ENCODE measurements at places on chromosomes 13 and 19.
A peak's percentile ranks its signal among the peaks of the same experiment; 100 is the strongest.

DNA sequence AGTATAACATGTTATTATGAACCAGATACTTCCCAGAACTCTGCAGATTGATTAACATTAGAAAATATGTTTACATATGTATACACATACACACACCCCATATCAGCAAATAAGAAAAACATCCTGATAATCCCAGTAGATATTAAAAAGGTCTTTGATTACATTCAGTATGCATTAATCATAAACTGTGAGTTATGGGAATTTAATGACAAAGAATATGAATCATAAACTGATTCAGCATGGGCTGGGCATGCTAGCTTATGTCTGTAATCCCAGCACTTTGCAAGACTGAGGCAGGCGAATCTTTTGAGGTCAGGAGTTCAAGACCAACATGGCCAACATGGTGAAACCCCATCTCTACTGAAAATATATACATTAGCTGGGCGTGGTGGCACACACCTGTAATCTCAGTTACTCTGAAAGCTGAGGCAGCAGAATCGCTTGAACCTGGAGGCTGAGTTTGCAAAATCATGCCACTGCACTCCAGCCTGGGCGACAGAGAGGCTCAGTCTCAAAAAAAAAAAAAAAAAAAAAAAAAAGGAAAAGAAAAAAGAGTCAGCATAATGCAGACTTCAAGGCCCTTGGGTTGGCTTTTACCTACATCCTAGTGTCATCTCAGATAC lies 581.9 kb upstream of the PRR20A start:
- DNase-seq = no peak

GRCh38 chr19:32829345-32829896 lies 40.1 kb downstream of the SLC7A9 start:
- no peak for DNase-seq

GRCh38 chr13:72726726-72727416 lies 558 bp downstream of the MZT1 start:
- no peak for DNase-seq

DNA sequence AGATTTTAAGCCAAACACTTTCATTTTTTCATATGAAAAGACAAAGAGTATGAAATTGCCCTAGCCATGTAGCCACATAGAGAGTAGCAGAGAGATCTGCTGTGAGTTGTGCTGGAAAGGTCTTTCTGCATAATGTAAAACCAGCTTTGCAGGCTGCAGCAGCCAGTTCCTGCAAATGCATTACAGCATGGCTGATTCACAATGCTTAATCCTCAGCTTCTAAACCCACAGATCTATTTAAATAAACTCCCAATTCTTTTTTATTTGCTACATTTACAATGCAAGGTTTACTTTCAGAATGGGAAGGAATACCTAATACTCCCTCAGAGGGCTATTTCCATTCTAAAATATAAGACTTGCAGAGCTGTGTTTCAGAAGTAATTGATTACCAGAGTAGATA lies 185.6 kb upstream of the STARD13 start:
- no peak for DNase-seq

- no peak for DNase-seq
Observed at GRCh38 chr13:106455190-106455589, 80.3 kb downstream of the EFNB2 start.

DNA sequence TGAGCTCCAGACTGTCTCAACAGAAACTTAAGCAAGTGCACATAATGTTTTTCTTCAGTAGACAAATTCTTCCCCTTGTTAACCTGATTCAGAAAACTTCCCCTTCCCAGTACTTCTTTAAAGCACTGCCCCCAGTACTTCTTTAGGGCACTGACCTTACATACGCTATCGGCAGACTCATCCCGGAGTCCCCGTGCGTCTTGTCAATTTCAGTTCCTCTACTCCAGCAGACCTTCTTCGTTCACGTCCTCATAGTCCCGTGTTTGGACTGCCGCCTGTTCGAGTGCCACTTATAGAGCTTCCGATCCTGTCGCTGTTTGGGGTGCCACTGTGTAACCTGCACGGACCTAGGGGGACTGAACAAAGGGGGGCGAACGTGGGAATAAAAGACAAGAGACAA lies 29.0 kb downstream of the ZNF627 start:
- no peak for DNase-seq

DNA sequence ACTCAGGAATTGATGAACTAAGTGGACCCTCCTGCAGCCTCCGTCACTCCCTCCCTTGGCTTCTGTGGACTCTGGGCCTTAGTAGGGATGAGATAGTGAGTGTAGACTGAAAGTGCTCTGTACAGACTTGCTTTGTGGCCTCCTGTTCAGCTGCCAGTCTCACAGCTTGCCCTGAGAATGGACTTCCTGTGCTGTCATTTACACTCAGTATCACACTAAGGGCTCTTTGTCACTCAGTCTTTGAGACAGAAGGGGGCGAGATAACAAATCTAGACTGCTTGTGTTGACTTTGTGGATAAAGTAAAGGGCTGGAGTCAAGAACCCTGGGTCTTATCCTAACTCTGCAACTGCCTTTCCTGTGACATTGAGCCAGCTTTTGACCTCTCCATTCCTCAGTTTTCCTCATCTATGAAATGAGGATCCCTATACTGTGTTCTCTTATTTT lies 21.0 kb upstream of the SPRY2 start:
- no peak for DNase-seq

GRCh38 chr19:44026622-44027021 lies 1.4 kb downstream of the ZNF222 start:
- DNase-seq = no peak

DNA sequence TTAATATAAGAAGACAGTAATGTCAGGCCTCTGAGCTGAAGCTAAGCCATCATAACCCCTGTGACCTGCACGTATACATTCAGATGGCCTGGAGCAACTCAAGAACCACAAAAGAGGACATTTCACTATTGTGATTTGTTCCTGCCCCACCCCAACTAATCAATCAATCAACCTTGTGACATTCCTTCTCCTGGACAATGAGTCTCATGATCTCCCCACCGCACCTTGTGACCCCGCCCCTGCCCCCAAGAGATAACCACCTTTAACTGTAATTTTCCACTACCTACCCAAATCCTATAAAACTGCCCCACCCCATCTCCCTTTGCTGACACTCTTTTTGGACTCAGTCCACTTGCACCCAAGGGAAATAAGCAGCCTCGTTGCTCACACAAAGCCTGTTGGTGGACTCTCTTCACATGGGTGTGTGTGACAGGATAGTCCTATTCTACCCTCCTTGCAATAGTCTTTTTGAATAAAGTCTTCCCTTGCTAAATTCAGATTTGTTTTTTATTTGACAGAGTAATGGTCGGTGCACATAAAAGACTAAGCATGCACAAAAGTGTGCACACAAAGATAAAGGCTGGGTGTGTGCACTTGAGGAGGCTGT lies 14.0 kb downstream of the CD70 start:
- no peak for DNase-seq

- DNase-seq = no peak
Observed at GRCh38 chr19:49374665-49375434, 11.2 kb downstream of the DKKL1 start.

GRCh38 chr13:40464337-40465014 lies 202.0 kb downstream of the FOXO1 start:
- DNase-seq = no peak

DNA sequence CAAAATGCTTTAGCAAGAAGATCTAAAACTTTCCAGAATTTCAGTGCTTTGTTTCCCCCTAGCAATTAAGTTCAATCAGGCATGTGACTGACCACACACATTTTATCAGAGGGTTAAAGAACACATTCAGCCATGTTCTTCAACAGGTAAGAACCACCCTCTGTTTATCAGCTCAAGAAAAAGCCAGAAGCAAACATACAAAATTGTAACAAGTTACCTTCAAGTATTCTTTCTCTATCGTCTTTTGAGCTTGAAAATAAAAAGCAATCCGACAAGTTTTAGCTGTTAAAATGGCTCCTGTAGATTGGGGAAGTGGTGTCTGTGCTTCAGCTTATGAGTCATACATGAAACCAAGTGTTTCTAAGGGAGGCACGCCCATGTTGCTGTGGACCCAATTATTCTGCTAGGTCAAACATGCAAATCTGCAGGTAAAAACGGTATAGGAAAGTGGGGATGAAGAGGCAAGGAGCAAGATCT lies at the start of gene ELF1:
TSS of gene ELF1 (minus strand) at position 306 of the 477 bp plus-strand sequence. CDS start 37,262 bp downstream, outside the sequence.
- no peak for DNase-seq

DNA sequence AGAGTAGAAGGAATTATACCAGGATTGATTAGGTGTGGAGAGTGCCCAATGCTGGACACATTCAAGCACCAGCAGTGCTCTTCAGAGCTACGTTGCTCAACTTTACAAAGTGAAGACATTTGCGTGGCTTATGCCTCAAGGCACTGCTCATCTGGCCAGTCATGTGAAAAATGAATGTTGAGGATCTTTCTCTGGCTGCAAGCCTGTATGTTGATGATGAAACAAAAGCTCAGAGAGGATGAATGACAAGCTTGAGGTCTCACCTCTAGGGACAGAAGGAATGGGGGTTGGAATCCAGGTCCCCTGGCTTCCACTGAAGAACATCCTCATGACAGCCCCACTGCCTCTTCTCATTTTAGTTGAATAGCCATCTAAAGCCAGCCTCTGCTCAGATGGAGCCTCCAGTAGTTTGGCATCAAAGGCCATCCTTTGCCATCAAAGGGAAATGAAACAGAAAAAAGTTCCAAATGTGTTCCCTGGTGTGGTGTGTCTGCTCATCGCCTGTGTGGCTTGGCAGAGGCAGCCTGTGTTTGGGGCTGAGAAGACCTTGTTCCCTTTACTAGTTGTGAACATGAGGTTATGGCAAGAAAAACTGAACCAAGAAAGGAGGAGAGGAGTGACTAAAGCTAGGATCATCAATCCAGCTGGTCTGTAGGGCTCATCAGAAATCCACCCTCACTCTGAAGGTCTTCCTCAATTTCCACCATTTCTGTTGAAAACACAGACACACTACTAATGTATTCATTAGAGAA lies 114.0 kb upstream of the KL start:
- DNase-seq = no peak

- no peak for DNase-seq
Observed at GRCh38 chr19:45899253-45899652, 3.2 kb downstream of the MYPOP start.

- DNase-seq = peak; percentile 66
Observed at GRCh38 chr13:30847650-30848307, 58.3 kb upstream of the MEDAG start.

DNA sequence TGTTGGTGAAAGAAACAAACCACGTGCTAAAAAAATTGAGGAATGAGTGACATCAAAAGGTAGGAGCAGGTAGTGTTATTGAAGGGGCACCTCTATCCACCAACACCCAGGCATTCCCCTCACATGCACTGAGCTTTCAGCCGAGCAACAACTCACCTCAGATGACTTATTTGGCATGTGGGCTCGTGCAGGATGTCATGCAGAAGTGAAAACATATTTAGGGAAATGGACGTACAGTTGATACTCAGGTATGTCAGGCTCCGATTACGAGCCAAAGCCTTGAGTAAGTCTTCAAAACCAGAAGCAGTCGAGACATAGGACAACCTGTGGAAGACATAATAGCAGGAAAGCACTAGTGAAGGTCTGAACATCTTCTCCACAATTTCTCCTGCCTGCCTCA lies 30.4 kb downstream of the NLRP11 start:
- DNase-seq = no peak

GRCh38 chr13:109244566-109244965 lies 541.8 kb downstream of the IRS2 start:
- no peak for DNase-seq

GRCh38 chr13:102825400-102825799 lies 20.4 kb upstream of the ERCC5 start:
- DNase-seq = no peak

DNA sequence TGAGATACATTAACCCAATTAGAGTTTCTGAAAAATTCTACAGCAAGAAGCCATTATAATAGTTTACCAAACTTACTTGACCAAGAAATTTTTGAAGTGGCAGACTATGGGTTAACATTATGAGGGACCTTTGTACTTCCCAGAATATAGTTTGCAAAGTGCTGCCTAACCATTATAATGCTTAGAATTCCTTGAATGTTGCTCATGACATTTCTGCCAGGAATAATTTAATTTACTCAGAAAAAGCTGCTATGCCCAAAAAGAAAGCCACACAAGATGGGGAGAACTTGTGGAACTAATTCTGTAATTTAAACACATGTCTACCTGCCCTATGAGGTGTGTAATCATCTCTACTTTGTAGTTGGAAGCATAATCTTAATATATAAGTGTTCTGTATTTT lies 58.1 kb upstream of the MYCBP2 start:
- no peak for DNase-seq

DNA sequence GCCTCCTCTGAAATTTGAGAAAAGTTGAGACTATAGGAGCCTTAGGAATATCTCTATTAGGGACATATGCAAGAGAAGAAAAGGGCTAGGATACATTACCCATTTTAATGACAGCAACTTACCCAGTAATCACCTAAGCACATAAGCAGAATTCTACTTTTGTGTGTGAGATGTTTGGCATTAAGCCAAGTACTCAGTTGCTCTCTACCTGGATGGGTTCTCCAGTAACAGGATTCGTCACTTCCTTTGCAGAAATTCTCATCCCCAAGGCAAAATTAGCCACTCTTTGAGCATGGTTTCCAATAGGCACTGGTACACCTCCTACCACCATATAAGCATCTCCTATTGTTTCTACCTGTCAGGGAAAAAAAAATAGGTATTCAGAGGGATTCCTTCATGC lies 95.1 kb downstream of the C13orf42 start:
- DNase-seq = no peak

Measured in T1000 (cell line).